Activated CD4-positive, alpha-beta memory T cell treated with anti-CD3 and anti-CD28 coated beads for 36 hours (primary cell): ENCODE measurements at places on chromosomes 4 and X. TPM values are rescaled to one million over a fixed set of nuclear protein-coding genes. Genes with fewer than 3 reads are reported as not detected.

- DNase-seq, result no peak
Observed at GRCh38 chr4:76315267-76315918, 8.9 kb downstream of the STBD1 start.

DNA sequence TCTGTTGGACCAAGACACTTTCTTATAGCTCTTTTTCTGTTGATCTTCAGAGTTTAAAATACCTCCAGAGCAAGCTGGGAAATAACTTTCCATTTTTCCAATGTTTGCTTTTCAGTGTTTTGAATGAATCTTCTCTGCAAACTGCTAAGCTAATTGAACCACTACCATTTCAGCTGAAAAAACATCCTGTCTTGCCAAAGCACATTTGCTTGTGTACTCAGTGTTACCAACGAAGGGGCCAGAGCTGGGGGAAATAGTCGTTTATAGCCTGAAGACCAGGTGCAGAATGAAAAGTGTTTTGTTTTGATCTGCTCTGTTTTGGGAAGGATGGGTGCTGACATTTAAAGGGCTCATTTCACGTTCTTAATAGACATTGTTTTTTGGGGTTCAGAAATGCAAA, 88.4 kb upstream of the CLNK start:
- no peak for DNase-seq

GRCh38 chrX:34578237-34578636, 78.8 kb downstream of the TMEM47 start:
- no peak for DNase-seq

DNA sequence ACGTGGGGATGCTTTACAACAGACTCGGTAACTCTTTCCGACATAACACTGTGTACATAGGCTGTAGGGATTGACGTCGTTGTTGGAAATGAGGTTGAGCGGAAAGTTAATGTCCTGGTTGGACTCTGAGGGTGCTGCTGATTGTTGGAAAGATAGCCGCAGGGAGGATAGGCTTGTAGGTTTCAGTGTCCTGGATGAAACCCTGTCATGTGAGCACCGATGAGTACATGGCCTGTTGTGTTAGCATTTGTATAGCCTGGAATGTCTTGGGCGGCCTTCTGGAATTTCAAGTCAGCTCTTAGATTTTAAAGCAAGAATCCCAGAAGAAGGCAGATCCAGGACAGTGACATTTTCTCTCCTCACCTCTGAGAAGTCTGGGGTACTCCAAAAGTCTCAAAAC, 63.3 kb downstream of the TBC1D14 start:
- no peak for DNase-seq

DNA sequence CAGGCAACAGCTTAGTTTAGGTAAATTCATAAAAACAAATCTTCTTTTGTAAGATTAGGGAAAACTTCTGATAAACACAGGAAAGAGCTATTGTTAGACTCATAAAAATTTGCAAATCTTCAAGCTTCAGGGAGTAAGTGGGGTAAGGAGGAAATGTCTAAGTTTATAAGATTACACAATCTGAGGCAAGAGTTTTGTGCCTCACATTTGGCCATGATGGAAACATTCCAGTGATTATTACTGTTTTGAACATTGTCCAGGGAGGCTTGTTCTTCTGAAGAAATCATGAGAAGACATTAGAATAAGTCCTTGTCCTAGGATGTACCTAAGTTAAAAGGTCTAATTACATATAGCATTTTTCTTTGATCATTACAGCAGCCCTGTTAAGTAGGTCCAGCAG, 72.8 kb downstream of the MAOB start:
- no peak for DNase-seq

- DNase-seq, result no peak
Observed at GRCh38 chr4:66887061-66887460, 658.2 kb downstream of the CENPC start.

- no peak for DNase-seq
Observed at GRCh38 chr4:176270669-176271068, 1.6 kb upstream of the ASB5 start.

Gene NDST3
- total RNA-seq, result not detected

Gene GPRASP2
- 1.7 TPM for total RNA-seq
